ENCODE measurements at places on chromosomes 13 and 19.
A peak's percentile ranks its signal among the peaks of the same experiment; 100 is the strongest.

- DNase-seq = no peak
These were observed 59.0 kb upstream of the ZNF726 start for GRCh38 chr19:23855676-23856075.

GRCh38 chr13:97574926-97575325, 141.0 kb downstream of the RAP2A start:
- no peak for DNase-seq

GRCh38 chr19:11626252-11626651, 29.0 kb downstream of the ZNF627 start:
- no peak for DNase-seq

DNA sequence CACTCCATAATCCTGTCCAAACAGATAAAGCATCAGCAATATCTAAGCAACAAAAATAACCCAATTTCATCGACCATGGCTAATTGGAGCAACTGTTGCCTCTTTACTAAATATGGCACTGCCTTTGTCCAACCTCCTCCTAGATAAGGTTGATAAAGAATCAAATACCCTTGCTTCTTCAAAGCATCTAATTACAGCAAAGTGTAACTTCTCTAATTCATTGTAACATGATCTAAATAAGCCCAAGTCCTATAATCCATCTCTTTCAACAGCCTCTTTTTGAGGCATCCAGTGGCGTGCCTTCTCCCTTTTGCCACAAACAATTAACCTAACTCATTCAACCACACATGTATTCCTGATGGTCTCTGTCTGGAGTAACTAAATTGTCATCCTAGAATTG, 81.7 kb upstream of the KLHL1 start:
- DNase-seq = no peak

DNA sequence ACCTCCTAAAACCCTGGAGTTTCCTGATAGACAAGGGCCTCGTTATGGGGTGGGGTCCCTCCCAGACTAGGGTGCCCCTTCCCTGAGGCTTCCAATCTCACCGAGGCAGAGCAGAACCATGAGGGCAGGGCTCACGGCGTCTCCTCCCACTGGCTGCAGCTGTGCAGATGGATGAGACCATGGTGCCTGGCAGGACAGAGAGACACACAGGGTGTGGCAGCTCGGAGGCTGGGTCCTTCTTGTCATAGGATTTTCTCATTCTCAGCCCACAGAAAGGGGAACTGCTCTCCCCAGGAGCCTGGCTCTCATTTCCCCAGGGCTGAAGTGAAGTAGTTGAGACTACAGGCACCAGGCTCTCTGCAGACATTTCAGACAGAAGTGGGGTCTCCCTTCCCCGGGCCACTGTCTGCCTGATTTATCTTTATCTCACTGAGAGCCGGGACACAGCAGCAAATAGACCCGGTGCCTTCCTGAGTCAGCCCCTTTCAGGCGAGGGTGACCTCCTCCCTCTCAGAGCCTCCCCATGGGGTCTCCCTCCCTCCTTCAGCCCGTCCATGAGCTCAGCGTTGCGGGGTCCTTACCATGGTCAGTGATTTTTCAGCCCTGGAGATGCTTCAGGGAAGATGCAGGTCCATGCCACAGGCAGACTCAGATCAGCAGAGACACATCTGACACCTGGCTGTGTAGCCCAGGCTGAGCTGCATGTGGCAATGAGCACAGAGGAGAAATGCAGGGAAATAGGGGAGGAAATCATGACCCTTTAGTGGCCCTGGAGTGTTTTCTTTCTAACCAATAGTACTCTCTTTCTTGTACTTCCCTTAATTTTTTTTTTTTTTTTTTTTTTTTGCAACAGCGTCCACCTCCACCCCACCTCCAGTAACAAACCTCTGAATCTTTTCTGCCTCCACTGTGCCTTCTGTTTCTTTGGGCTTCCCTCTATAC, at the start of gene LILRA5:
Gene LILRA5, minus strand, starts transcription at position 731 of the 942 bp plus-strand sequence. Its CDS starts 147 bp downstream, at position 584.
- no peak for DNase-seq

GRCh38 chr19:42281827-42282762, 13.0 kb downstream of the CIC start:
- DNase-seq = no peak

DNA sequence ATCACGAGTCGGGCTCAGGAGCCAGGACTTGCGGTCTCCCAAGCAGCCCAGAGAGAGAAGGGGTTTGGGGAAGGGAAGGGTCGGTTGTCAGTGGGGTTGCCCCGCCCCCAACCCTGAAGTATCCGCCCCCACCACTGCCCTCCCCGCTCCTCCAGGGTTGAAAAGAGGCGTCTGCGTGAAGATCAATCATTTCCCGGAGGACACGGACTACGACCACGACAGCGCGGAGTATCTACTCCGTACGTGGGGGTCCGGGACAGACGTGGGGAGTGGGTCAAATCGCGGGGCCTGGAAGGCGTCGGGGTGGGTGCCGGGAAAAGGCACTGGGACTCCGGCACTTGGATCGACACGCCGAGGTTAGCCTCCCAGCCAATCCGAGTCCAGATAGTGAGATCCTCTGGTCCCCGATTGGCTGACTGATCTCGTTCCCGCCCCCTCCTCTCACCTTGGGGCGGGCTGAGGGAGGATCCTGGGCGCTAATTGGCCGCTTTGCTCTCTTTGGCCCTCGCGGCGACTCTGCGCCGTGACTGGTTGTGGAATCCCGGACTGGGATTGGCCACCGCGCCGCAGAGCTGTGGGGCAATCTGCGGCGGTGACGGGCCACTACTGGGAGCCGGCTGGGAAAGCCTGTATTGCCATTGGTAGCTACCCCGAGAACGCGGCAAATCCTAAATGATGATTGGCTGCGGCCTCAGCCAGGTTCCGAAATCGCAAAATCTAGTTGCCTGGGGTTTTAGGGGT, 13.3 kb upstream of the CACNG6 start:
- DNase-seq = peak; percentile 97
